ENCODE measurements at places on chromosomes 6 and 20.

DNA sequence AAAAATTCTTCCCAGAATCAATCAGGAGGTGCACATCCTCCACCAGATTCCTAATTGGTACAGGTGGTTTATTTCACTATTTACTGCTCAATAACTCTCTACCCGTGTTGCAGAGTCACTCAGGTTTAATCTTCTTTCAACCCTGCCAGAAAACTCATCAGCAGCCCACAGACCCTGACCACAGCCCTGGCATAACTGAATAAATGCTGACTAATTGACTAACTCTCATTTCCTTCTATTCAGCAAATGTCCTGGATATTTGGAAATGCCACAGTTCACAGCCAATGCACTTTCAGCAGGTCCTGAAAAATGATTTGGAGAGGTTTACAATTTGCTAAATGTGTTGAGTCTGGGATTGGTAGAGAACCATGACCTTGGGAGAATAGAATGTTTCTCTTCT lies 62.3 kb downstream of the TRMT6 start:
- DNase-seq, result no peak

GRCh38 chr6:136035378-136036070 lies 184.0 kb downstream of the PDE7B start:
- DNase-seq, result no peak

- DNase-seq, result peak; percentile 49
These were observed 46.7 kb upstream of the MOCS1 start for GRCh38 chr6:39980839-39981580.

- DNase-seq, result no peak
These were observed 40.0 kb downstream of the NUDT3 start for GRCh38 chr6:34352305-34352937.

GRCh38 chr6:160978141-160978901 lies 13.2 kb upstream of the MAP3K4 start:
- DNase-seq, result no peak

DNA sequence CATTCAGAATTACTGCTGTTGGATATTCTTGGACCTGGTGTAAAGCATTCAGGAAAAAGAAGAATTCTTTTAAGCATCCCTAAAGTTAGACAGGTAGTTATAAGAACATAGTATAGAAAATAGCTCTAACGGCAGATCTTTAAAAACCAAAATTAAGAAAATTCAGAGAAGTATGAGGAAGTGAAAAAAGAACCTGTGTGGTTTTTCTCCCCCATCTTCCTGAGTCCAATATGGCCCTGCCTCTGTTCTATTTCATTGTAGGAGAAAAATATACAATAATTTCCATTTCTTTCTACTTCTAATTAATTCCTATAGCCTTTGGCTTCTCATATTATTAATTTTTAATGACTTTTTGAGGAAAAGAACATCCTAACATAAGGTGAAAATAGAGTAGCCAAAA lies 47.1 kb downstream of the FHL5 start:
- DNase-seq, result peak; percentile 11

Measured in RPMI8226 (cell line).